ENCODE measurements at places on chromosomes 7 and 10.

- DNase-seq: no peak
Observed at GRCh38 chr7:154858836-154859537, 143.9 kb downstream of the PAXIP1 start.

- no peak for DNase-seq
Observed at GRCh38 chr10:98078774-98079173, 48.4 kb upstream of the CRTAC1 start.

DNA sequence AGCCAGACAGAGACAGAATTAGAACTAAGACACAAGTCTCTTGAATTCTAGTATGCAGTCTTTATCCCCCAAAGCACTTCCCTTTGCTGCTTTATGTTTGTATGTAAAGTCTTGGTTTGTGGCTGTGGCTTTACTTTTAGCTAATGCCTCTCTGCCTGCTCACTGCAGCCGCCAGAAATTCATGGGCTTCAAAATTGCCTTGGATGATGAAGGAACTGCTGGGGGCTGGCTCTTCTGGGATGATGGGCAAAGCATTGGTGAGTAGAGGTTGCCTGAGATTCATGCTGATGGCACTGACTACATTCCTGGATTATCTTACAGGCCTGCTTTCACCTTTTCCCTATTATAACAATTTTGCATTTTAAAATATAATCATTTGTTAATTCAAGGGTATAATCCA is 10.9 kb upstream of the MGAM2 start:
- no peak for DNase-seq

- peak; percentile 89 for DNase-seq
Observed at GRCh38 chr7:120052884-120053382, 220.0 kb upstream of the KCND2 start.

DNA sequence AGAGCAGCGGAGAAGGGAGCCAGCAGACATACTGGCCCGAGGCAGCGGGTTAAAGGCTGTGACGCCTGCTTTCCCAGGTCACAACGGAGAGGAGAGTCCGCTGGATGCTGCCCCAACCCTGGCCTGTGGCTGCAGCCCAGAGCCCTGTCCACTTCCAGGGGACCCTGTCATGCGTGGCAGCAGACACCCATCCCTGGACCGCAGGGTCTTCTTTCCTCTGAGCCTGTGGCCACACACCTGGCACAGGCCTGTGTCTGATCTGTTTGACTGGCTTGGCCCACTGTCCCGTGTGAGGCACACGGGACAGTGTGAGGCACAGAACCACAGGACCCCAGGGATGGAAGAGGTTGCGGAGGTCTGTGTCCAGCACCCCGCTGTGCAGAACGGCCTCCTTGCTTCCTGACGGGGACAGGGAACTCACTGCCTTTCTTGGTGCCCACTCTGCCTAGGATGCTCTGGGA is 42.4 kb downstream of the INSIG1 start:
- peak; percentile 38 for DNase-seq

DNA sequence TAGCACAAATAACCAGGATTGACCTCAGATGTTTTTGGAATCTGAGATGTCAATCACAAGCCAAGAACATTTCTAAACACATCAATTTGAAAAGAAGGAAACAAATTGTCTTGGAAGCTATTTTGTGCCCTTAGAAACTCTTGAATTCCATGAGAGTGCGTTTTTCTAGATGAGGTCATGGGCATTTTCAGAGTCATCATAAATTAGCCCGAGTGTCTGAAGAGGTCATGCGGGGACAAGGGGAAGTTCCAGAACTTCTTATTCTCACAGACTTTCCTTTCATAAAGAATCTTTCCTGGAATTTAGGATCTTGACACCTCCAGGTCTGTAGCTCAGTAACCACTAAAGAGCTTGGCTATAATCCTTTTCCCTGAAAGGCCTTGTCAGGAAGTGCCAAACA is 28.2 kb downstream of the IL2RA start:
- no peak for DNase-seq

- DNase-seq: no peak
Observed at GRCh38 chr10:87613751-87614150, 45.9 kb upstream of the PAPSS2 start.

DNA sequence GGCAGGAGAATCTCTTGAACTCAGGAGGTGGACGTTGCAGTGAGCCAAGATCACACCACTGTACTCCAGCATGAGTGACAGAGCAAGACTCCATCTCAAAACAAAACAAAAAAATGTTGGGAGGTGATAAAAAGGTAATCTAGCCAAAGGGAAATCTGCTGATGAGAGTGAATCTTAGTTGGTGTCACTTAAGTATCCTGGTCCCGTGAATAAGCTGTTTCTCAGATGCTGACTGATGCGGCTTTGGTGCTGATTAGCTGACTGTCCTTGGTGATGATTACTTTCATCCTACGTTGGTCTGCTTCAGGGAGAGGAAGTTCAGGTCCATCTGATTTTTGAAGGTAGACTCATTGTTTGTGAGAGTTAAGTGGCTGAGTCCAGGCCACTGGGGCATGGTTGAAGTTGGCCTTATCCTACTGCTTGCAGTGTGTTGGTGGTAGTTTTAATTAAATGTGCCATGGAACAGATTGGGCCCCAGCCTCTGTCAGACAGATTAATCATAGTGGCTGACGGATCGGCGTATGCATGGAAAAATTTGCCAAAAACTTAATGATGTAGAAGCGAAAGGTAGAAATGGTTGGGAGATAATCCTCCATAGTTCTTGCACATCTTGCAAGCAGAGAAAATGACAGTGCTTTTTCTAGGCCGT is 17.4 kb upstream of the TMEM236 start:
- no peak for DNase-seq

- DNase-seq: no peak
Observed at GRCh38 chr7:44322631-44323363, 2.6 kb downstream of the CAMK2B start.

DNA sequence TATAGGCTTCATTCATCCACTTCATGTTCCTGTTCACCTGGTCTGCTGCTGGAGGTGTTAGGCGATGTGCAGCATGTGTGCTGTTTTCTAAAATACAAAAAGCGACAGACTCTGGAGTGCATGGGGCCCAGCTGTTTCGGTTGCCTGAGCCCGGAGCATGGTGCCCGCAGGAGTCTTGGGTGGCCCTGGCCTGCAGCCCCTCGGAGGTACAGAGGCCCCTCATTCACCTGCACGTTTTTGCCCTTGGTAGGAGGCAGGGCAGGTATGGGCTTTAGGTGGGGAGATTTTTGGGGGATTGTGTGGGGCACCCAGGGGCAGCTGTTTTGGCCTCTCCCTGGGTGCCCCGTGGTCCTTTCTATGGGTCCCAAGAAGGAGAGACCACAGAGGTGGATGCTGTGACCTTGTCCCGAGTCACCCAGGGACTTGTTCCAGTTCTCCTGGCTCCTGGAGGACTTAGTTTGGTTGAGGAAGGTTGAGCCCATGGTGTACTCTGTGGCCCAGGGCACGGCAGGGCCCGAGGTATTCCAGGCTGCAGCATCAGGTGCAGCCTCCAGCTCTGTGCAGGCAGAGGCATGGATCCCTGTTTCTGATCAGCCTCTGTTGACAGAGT is 130.7 kb downstream of the TRRAP start:
- DNase-seq: peak; percentile 43

- DNase-seq: peak; percentile 60
Observed at GRCh38 chr7:5545222-5545914, 121.7 kb upstream of the TNRC18 start.

GRCh38 chr10:31064348-31064747 is 32.7 kb upstream of the ZNF438 start:
- peak; percentile 68 for DNase-seq

GRCh38 chr10:96211764-96212163 is 59.6 kb downstream of the BLNK start:
- no peak for DNase-seq

DNA sequence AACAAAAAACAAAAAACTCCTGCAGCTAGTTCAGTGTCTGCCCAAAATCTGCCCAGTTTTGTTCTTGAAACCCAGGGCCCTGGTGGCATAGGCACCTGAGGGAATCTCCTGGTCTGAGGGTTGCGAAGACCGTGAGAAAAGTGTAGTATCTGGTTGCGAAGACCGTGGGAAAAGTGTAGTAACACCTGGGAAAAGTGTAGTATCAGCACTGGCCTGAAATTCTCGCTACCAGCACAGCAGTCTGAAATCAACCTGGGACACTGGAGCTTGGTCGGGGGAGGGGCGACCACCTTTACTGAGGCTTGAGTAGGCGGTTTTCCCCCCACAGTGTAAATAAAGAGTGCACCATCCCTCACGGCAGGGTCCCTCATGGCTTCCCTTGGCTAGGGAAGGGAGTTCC is 82.5 kb upstream of the SP4 start:
- no peak for DNase-seq

- DNase-seq: no peak
Observed at GRCh38 chr7:50727711-50728110, 55.0 kb downstream of the GRB10 start.

DNA sequence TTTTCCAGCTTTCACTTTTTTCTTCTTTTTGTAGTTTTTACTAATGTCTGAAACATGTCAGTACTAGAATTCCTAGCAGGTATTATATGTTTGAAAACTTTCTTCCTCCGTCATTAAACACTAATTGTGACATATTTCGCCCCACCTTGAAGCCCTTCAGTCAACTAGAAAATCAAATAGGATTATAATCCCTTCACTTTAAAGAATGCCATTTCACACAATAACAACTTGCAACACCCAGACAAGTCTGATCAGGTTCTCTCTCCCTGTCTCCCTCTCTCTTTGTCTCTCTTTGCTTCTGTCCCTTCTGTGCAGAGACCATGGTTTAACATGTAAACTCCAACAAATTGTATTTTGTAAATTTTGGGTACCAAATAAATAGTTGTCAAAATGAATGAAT is 373.5 kb downstream of the SEMA3D start:
- DNase-seq: no peak

DNA sequence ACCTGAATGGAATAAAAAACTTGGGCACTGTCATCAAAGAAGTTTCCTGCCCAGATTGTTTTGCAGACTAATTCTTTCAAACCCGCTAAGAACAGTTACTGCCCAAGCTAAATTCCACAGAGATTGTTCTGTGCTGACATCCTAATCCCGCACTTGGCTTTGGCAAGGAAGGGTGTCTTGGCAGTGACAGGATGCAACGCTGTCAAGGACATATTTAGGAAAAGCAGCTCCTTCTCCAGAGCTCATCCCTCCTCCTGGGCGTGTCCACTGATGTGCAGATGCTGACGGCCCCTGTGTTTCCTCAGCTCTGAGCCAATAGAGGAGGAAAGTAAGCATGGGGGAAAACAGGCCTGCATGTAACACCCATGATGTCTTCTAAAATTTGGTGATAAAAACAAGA is 74.2 kb downstream of the EEPD1 start:
- DNase-seq: peak; percentile 65

DNA sequence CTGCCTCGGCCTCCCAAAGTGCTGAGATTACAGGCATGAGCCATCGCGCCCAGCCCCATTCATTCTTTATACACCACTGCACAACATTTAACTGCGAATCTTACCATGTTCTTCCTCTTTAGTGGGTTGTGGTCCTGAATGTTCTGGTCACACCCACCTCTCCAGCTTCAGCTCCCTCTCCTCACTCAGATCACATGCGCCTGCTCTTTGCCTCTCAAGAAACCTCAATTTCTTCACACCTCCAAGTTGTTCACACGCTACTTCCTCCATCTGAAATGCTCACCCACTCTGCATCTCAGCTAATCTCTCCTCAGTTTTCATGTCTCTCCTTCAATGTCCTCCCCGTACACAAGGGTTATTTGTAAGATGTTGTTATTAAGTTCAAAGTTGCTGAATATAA is 2.4 kb upstream of the PRR15 start:
- no peak for DNase-seq

- no peak for DNase-seq
Observed at GRCh38 chr10:71873582-71874211, 22.6 kb upstream of the PSAP start.

- peak; percentile 86 for DNase-seq
Observed at GRCh38 chr10:100827819-100828737, 82.7 kb downstream of the PAX2 start.

DNA sequence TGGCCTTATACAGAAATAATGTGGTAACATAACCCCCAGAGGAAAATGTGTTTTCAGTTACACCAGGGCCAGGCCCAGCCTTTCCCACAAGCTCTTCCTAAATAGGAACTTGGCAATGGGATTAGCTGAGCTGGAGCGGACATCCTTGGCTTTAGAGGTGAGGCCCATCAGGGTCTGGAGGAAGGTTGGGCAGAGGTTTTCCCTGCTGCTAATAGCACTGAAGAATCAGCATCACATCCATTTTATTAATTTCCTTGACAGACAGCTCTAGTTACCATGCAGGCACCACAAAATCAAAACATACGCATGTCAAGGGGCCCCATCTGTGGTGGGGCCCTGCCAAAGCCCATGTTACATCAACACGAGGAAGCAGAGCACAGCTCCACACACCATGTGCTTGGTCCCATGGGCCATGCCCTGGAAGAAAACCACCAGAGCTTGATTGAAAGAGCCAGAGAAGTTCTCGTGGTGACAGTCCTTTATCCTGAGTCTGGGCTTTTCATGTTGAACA is 566.6 kb downstream of the KCNMA1 start:
- no peak for DNase-seq

DNA sequence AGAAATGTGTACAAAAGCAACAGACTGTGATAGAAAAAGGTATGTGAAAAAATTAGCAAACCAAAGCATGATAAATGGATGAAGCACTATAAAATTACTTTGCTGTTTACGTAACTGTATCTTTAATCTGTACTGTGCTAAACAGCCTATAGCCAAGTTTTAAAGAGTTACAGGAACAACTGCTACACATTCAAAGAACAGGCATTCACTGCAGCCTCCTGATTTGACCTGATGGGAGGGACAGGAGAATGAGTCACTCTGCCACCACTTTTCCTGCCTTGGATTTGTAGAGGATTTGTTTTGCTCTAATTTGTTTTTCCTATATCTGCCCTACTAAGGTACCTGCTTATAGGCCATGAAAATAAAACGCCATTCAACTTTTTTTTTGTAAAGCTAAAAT is 116.1 kb downstream of the FANK1 start:
- no peak for DNase-seq

- DNase-seq: no peak
Observed at GRCh38 chr7:5693529-5693928, 87.9 kb downstream of the RNF216 start.

GRCh38 chr10:72370201-72370722 is 15.5 kb upstream of the DNAJB12 start:
- DNase-seq: no peak

- peak; percentile 70 for DNase-seq
Observed at GRCh38 chr10:36574207-36574606, 551.2 kb upstream of the ANKRD30A start.

- no peak for DNase-seq
Observed at GRCh38 chr7:31747553-31747952, 60.5 kb downstream of the PPP1R17 start.

GRCh38 chr10:7572391-7572790 is 94.4 kb downstream of the ITIH5 start:
- no peak for DNase-seq

DNA sequence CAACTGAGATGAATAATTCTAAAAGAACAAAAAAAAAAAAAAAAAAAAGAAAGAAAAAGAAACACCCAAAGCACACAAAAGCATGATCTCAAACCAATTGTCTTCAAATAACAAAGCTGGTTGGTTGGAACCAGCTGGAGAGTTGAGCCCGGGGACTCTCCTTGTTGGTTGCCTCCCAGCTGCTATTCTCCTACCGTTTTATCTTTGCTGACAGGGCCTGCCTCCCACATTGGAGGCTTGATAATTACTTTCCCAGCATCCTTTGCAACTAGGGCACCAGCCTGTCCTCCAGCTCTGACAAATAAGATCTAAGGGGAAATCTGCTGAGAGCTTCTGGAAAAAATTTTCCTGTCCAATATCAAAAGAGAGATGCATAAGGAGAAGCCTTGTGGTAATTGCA is 6.8 kb downstream of the PON1 start:
- DNase-seq: no peak

GRCh38 chr7:803243-803635 is 29.0 kb upstream of the SUN1 start:
- DNase-seq: no peak

- DNase-seq: no peak
Observed at GRCh38 chr7:39693812-39694211, 70.4 kb downstream of the RALA start.

All from islet precursor cell (in vitro differentiated cells).